Fibroblast of the conjunctiva (primary cell): ENCODE measurements at places on chromosomes 2 and 18.

- no peak for DNase-seq
Observed at GRCh38 chr2:71892896-71893295, 254.8 kb downstream of the CYP26B1 start.

DNA sequence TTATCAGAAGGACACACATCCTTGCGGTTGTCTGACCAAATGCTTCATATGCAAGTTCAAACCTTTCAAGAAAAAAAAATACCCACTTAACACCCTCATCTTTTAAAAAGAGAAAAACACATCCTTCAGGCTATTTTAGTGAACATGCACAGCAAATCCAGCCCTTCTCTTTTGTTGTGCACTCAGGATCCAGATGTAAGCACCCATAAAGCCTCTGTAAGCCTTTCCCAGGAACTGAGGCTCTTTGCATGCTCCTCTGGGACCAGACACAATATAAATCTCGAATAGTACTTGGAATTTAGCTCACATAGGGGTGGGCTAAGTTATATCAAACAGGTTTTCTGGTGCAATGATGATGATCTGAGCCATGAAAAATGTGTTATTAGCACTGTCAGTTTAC lies 308.8 kb upstream of the FAM98A start:
- DNase-seq: no peak

DNA sequence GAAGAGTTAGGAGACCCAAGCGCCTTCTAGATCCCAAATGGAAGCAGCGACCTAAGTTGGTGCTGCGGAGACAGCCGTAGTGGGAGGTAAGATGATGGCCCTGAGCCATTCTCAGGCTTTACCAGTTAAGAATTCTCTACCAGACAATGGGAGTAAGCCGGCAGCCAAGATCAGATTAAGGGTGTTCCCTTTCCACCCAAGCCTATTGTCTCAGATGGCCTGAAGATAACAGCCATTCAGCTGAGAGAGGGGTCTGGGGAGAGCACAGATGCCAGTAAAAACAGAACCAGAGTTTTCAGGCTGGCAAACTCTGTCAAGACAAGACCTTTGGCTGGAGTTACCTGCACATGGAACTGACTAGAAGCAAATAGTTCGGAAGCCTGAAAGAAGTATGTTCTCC lies 191.7 kb upstream of the HAAO start:
- no peak for DNase-seq

DNA sequence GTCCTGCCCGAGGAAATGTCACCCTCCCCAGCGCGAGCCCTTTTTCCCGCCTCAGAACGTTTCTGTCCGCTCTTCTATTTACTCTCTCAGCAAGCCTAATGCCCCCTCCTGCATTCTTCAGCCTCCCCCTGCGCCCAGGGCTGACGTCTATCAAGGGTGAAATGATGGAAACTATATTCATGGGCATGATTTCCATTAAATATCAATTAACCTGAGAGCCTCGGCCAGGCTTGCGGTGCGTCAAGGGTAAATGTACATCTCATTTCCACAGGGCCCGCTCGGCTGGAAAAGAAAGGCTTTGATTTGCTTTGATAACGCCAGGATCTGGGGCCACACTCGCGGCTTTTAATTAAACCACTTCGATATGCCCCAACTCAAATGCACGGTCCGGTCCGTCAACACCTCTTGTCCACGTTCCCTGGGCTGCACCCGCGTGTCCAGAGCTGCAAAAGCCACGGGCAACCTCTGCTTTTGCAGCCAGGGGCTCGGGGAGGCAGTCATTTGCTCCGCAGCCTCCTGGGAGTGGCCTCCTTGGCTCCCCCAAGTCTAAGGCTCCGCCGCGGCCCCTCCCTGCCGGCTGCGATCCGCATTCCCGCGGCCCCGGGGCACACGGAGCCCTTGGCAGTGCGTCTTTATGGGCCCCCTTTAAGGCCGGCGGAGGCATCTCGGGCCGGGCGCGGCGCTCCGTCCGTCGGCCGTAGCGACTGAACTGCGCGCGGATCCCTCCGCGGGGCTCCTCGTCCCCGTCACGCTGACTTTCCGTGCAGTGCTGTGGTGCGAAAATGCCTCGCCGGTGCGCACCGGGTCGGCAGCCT lies at the start of gene HOXD8:
Gene HOXD8, plus strand, starts transcription at position 724 of the 815 bp plus-strand sequence. CDS start 662 bp downstream, outside the sequence.
- no peak for DNase-seq

- no peak for DNase-seq
Observed at GRCh38 chr2:207399301-207399700, 130.5 kb upstream of the CREB1 start.

DNA sequence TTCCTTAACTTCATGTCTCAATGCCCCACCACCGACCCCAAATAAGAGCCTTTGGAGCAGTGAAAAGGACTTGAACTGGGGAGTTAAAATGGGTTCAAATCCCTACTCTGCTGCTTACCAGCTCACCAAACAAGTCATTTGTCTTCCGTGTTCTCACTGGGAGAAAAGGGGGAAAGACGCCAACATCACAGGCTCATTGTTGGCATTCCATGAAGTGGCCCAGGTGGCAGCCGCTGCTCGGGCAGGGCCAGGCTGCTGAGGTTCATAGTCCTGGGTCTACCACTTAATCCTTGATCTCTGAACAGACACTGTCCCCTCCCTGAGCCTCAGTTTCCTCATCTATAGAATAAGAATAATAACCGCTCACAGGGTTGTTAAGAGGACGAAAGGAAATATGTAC lies 103.0 kb downstream of the APOB start:
- no peak for DNase-seq

DNA sequence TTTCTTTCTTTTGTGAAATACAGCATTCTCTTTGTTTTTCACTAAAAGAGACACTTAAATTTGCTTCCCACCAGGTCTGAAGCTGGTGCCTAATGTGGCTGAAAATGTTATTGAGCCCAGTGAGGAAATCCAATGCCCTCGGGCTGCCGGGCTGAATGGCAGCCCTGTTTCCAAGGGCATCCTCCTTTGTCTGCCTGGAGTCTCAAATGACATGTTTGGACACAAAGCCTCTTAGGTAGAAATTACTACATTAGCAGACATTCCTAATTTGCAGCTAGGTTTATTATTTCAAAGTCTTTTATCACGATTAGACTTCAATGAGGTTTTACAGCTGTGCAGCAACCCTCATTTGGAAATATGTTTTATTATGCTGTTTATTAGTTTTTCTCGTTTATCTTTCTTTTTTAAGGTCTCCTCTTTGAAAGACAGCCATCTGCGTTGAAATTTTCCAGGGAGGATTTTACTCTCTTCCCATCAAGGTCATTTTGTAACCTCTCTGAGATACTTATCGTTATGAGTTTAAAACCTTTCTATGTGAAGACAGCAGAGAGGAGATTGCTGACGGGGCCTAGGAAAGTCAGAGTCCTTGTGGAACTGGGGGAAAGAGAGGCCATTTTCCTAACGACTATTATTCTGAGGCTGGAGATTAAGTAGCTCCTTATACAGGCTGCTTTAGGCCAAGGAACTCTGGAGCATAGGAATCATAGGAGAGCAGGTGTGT lies 59.0 kb upstream of the ZNF532 start:
- no peak for DNase-seq
